SW 1271 (cell line): ENCODE measurements at places on chromosomes 6 and 20.

DNA sequence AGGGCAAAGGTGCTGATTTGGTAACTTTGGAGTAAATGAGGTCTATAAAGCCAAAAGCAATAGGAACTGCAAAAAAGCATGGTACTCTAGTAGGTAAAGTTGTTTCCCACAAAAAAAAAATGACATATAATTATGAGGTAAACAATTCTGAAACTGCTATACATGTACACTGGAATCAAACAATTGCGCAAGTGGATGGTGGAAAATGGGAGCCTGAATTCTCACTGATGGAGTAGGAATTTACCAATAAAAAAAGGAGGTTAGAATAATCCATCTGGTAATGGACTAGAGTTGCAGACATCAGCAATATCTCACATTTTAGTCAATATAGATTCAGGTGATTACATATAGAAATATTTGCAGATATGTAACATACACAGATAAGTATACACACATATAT, 5.0 kb upstream of the KAT14 start:
- DNase-seq, result no peak

- DNase-seq, result no peak
Observed at GRCh38 chr20:17021481-17021880, 205.4 kb upstream of the PCSK2 start.

DNA sequence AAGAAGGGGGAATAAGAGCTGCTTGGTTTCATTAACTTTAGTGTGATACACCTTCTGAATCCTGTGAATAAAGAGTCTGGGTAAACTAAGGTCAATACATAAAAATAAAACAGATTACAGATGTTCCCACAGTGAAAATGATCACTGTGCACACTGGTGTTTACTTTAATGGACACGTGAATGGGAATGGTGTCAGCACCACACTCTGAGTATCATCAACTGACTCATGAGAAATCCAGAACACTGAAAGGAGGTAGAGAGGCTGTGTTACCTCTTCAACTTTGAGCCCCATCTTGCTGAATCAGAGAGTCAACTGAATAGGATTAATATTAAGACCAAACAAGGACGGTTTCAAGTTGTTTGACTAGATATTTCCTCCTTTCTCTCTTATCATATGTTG, 75.0 kb downstream of the ELOVL4 start:
- DNase-seq, result no peak

DNA sequence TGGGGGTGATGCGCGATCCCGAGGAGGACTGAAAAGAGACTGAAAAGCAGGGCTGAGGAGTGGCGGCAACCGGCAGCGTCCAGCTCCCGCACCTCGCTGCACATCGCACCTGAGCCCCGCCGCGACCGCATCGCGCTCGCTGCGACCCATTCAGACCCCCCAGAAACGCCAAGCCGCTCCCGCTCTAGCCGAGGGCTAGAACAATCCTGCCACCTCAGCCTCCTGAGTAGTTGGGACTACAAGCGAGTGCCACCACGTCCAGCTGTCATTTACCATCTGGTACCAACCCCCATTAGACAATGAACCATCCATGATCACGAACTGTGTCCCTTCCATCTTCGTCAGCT, 33.2 kb downstream of the HLA-A start:
- no peak for DNase-seq

GRCh38 chr20:10861090-10861489, 187.3 kb upstream of the JAG1 start:
- no peak for DNase-seq

DNA sequence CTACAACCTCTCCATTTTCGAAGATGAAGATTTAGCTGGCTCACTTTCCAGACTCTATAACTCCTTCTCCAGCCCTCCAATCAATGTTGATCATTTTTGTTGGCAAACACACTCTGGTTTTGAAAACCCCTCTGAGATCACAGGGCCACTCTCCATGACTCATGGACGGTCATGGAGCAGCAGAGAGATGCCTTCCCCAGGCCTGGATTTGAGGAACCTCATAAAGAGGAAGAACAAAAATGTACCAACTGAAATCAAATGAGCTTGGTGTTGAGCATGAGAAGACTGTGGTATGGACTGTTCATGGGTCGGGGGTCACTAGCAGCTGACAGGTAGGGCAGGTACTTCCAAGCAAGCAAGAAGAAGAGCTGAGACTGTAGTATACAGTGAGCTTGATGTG, 112.8 kb upstream of the INSM1 start:
- no peak for DNase-seq

DNA sequence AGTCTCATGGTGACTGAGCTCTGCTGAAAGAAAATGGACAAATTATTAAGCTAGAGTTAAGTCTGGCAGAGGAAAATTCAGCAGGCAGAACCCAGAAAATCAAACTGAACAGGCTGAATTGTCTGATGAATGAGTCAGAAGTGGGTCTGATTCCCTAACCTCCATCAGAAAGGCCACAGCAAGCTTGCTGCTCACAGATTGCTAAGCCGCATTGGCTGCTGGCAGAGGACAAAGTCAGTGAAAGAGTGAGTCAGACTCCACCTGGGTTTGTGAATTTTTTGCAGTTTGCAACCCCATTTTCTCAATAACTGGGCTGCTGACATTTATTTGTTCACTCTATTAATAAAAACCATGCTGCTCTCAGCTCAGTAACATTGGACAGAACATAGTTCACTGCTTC, 191.3 kb downstream of the EPM2A start:
- no peak for DNase-seq

DNA sequence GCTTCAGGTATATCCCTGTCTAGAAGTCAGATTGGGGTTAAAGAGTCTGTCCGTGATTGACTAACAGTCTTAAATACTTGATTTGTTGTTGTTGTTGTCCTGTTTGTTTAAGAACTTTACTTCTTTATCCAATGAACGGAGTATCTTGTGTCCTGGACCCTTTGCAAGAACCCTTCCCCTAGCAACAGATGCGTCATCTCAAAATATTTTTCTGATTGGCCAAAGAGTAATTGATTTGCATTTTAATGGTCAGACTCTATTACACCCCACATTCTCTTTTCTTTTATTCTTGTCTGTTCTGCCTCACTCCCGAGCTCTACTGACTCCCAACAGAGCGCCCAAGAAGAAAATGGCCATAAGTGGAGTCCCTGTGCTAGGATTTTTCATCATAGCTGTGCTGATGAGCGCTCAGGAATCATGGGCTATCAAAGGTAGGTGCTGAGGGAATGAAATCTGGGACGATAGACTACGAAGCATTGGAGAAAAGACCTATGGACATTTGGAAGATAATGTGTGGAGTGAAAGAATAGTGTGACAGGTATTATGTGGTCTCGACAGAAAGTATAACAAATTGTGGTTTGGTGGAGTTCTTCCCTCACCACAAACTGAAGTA, at the start of gene HLA-DRA:
TSS of gene HLA-DRA (plus strand) at position 286 of the 613 bp plus-strand sequence. CDS start at position 350, 64 bp downstream.
- peak; percentile 53 for DNase-seq

- no peak for DNase-seq
Observed at GRCh38 chr20:50295762-50296449, 105.3 kb downstream of the CEBPB start.

DNA sequence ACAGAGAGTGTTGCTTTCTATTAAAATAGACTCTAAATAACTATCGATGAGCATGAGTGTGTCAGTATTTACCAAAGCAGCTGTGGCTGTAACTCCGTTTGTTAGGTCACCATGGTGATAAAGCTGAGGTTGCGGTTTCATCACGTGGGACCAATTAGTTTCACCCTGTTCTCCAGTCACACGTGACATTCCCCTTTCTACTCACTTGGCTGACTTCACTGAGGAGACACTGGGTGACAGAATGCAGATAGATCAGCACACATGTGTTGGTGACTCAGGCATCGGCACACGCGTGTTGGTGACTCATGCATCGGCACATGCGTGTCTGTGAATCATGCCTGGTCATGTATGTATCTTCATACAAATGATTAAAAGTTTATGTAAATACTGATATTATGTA, 285.4 kb downstream of the THBS2 start:
- no peak for DNase-seq

DNA sequence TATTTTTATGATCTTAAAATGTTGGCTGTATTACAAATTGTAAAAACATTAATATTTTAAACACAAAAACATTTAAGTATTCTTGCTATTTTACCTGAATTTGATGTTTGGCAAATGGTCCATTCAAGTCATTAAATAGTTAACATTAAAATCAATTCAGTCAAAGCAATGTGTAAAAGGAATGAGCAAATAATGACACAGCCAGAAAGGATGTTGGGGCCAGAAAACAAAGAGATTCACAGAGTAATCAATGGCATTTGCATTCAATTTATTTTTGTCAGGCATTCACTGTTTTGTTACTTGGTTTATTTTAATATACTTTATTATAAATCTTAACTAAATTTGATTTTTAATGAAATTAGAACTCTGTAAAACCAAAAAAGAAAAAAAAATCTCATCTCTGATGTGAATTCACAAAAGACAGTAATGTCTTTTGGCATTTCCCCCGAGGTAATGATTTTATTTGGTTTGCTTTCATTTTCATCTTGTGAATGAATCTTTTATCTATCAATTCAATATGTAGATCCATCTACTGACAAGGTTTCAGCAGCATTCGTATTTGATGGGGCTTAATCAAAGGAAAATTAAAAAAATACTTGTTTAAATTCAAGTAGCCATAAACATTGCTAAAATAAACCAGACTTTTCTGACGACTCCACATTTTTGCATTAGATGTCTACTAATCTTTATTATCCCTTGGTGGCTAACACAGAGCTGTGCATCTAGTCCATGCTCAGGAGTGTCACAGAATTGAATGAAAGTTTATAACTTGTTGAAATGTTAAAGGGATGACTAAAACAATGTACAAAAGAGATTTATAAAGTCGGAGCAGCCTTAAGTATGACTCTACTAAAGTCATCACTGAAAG, 866.7 kb upstream of the GJE1 start:
- no peak for DNase-seq

- no peak for DNase-seq
Observed at GRCh38 chr6:2754393-2754792, 3.7 kb upstream of the MYLK4 start.

GRCh38 chr20:50198716-50199115, 8.1 kb downstream of the CEBPB start:
- DNase-seq, result no peak

GRCh38 chr6:7390226-7390878, 744 bp downstream of the RIOK1 start:
- DNase-seq, result no peak

DNA sequence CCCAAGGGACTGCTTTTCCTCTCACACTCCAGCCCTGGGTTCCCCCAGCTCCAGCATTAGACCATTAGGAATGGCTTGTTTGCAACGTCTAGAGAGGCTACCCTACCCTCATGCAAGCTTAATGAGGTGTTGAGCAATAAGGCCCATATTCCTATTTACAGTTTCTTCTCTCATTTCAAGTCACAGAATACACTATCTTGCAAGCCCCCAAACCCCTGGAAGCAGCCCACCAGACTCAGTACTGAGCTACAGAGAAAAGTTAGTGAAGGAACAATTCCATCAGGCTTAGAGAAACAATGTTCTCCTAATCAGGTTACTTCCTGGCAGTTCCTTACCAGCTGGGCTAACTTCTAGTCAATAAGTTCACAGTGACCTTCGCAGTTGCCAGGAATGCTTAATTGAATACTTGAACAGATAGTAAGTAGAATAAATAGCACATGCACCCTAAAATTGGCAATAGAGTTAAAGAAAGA, 606.5 kb upstream of the NOX3 start:
- DNase-seq, result no peak

DNA sequence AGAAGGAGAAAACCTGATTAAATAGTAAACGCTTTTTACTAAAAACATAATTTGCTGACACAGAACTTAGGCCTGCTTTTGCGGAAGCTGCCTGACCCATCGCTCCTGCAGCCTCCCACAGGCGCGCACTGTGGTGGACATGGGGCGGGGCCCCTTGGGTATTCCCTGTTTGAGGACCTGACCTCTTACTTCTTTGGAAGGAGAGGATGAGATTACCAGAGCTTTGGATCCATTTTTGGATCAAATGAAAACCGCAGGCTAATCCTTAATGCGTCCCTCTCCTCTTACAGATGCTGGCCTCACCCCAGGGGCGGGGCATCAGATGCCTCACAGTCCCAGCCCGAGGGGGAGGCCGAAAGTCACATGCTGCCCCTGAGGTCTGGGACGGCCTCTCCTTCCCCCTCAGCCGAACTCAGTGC, 151.0 kb downstream of the SCML4 start:
- DNase-seq, result no peak

DNA sequence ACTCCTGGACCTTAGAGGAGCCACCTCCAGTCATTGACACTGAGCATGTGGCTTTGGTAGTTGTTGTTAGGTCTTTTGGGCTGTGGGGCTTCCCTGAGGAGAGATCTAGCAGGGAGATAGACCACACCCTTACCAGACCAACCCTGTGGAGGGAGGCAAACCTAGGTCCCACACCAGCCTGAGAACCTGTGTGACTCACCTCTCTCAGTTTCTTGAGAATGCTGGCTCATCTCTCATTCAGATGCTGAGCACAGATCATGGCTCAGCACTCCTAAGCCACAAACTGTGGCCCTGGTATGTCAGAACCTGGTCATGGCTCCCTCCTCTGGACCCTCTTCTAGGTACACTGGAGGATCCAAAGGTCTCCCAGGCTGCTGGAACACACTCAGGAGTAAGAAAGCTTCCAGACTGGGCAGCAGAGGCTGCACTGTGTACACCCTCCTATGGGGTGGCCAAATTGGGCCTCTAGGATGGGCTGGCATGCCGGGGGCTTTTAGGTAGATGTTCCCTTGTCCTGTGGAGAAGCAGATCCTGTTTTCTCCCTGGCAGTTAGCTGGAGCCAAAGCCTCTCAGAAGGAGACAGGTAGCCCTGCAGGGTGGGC, 1294.5 kb downstream of the KHDRBS2 start:
- DNase-seq, result no peak

- DNase-seq, result no peak
Observed at GRCh38 chr20:20427227-20427864, 59.4 kb downstream of the INSM1 start.

DNA sequence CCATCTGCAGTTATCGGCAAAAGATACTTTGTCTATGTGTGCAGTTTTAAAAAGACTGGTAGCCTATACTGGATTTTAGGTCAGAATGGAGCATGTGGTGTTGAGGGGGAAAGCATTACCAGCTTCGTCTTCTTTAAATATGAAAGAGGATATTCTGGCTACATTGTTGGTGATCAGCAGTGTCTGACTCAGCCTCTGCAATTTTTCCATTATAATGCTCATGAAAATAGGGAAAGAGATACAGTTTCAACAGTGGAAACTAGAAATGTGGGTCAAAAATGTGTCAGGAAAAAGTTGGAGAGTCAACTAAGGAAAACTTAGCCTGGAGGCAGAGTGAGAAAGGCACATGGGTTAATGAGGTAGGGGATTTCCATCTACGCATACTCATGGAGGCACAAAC, 45.2 kb downstream of the HDGFL1 start:
- DNase-seq, result no peak

- no peak for DNase-seq
Observed at GRCh38 chr6:168018664-168019063, 21.2 kb downstream of the KIF25 start.
